Endothelial cell of umbilical vein (primary cell): ENCODE measurements at places on chromosomes 7 and 10. TPM values are rescaled to one million over a fixed set of nuclear protein-coding genes. Genes with fewer than 3 reads are reported as not detected.

Gene PTF1A
- not detected in 2 replicates for total RNA-seq

GRCh38 chr7:91776171-91776570 lies 104.3 kb downstream of the MTERF1 start:
- no peak for DNase-seq

DNA sequence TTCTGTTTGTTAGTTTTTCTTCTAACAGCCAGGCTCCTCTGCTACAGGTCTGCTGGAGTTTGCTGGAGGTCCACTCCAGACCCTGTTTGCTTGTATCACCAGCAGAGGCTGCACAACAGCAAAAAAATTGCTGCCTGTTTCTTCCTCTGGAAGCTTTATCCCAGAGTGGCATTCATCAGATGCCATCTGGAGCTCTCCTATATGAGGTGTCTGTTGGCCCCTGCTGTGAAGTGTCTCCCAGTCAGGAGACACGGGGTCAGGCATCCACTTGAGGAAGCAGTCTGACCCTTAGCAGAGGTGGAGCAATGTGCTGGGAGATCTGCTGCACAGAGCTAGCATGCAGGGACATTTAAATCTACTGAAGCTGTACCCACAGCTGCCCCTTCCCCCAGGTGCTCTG lies 26.7 kb upstream of the CROT start:
- DNase-seq, result no peak

DNA sequence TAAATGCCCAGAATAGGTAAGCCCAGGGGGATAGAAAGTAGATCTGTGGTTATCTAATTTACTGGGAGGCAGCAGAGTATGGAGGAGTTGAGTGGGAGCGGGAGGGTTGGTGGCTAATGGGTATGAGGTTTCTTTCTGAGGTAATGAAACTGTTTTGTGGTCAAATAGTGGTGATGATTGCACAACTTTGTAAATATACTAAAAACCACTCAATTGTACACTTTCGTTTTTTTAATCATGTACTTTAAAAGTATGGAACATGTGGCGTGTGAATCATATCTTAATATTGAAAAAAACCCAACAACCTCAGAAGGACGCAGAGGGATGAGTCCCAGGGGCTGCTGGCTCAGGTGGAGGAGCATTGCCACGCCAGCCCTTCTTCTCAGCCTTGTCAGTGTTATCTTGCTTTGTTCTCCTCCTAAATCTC lies 118.1 kb downstream of the WDR11 start:
- no peak for DNase-seq

- DNase-seq, result peak; percentile 7
Measured at GRCh38 chr7:112572669-112573301, 92.0 kb downstream of the LSMEM1 start.

DNA sequence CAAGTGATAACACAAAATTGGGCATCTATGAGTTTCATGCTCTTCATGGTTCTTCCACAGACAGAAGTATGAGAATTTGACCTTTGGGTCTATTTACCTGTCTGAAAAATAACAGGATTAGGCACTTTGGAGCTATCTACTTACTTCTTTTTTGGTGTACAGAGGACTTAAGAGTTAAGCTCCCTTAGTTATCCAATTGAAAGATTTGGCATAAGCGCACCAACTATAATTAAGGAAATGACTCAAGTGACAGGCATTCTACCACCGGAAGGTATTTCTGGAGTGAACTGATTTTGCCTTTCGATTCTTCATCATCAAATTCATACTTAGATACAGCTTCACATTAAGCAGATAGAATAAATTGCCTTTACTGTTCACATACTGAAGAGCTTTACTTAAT lies 43.9 kb downstream of the IFIT5 start:
- DNase-seq, result peak; percentile 80

DNA sequence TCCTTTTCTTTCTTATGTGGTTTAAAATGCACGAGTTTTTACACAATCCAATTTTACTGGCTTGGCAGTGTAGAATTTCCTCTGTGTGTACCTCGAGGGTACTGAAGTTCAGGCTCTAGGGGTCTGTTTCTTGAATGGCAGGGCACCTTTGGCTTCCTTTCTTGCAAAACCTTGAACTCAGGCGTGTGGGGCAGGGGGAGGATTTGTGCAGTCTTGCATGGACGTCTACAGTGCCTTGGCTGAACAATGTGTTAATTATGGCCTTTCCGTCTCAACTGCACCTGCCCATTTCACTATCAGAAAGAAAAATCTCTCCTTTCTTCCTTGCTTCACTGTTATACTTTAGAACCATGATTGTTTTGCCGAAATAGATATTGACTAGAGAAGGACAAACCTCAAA lies 570.9 kb downstream of the INHBA start:
- no peak for DNase-seq

GRCh38 chr7:124029396-124030188 lies 3.3 kb downstream of the TMEM229A start:
- DNase-seq, result no peak

- no peak for DNase-seq
Measured at GRCh38 chr7:20906801-20907453, 120.2 kb upstream of the SP8 start.

DNA sequence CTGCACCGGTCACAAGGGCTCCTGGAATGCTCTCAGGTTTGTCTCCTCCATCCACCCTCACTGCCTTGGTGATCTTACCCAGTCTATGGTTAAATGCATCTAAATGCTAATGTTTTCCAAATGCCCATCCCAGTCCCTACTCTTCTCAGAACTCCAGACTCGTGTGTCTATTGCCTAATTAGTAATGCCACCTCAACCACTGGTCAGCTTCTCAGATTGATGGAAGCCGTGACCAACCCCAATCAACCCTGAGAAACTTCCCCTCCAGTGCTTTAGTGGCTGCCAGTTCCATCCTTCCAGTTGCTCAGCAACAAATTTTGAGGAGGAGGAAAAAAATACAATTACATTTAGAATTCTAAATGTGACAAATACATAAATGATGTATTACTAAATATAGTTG lies 18.6 kb downstream of the NUDCD3 start:
- no peak for DNase-seq

- peak; percentile 41 for DNase-seq
Measured at GRCh38 chr7:128869138-128869943, 6.7 kb downstream of the ATP6V1F start.

DNA sequence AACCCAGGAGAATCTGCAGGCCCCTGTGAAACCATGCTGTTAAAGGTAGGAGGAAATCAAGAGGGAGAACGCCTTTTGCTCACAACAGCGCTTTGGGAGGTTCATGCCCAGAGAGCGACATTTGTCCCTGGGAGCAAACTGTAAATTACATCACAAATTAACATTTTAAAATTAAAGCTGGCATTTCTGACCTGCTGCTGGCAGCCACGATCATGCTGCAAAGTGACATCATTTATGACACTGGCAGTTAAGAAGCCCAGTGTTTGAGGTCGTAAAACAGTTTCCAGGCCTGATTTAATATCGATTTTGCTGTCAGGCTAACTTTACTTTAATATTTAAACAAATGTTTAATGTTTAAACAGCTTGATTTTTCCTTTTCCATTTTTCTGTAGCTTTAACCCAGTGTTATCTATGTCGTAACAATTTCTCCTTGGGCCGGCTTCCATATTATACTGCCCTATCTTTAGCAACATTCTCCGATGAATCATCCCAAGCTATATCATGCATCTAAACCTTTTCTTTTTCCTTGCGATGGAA lies 86.5 kb upstream of the NPVF start:
- peak; percentile 10 for DNase-seq

DNA sequence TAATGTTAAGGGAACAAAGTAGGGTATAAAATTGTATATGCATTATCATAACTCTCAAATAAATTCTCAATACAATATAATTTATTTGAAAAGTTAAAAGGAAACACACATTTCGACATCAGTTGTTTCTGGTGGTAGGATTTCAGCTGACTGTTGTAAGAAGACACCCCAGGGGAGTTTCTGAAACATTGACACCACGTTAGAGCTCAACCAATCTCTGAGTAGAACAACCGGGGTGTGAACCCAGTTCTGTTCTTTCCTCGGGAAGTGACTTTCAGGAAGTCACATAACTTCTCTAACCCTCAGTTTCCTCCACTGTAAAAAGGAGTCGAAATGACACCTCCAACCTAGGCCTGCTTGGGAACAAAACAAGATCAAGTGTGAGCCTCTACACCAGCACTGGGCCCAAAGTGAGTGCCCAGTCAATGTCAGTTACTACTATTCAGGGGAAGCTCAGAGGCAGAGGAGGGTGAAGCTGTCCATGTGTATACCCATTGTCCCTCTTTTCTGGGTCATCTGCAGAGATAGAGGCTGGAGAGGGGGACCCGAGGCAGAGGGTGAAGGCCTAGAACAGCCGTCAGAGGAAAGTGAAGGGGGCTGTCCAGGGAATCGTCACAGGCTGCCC lies 67.1 kb downstream of the AOAH start:
- no peak for DNase-seq

DNA sequence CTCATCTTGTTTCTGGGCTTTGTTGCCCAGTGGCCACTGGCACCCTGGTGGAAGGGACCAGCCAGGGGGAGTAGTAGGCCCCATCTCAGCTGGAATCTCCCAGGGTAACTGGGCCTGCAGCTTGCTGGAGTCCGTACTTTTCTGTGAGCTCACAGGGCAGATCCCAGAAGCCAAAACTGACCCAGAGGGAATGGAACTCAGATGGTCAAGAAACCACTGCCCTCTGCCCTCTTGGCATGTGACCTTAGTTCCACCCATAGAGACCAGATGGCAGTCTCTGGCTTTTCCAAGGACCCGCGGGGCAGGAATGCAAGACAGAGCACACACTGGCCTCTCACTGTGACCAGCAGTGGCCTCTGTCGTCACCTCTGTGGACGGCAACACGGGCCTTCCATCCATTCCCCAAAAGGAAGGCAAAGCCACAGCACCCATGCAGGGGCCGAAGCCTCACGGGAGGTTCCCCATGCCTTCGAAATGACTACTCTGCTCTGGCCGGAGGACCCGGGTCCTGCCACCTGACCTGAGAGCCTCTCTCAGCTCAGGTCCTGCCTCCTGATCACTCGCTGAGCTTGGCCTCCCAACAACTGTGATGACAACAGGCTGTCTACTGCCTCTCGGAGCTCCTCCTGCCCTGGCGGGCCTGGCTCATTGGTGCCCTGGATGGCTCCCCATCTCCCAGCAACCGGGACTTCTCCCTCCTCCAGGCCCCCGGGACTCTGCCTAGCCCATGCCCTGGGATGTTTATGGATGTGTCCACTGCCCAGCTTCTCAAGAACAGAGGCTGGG lies 29.9 kb downstream of the MYL10 start:
- no peak for DNase-seq

Gene TSPAN13
- total RNA-seq, result 33.0 and 42.2 TPM in 2 replicates

- peak; percentile 60 for DNase-seq
Measured at GRCh38 chr7:82729172-82730030, 285.8 kb upstream of the CACNA2D1 start.

Gene FBH1
- total RNA-seq, result 86.1 and 97.0 TPM in 2 replicates

Gene GDF2
- total RNA-seq, result not detected in 2 replicates

- no peak for DNase-seq
Measured at GRCh38 chr7:25698451-25699113, 453.4 kb upstream of the NFE2L3 start.

GRCh38 chr10:72167118-72167517 lies 48.7 kb upstream of the ANAPC16 start:
- DNase-seq, result no peak

- DNase-seq, result peak; percentile 85
Measured at GRCh38 chr7:98284335-98285036, 3.0 kb downstream of the BRI3 start.

GRCh38 chr10:70115948-70116682 lies 16.5 kb downstream of the AIFM2 start:
- peak; percentile 35 for DNase-seq

- no peak for DNase-seq
Measured at GRCh38 chr10:30384701-30385201, 35.7 kb upstream of the MTPAP start.

DNA sequence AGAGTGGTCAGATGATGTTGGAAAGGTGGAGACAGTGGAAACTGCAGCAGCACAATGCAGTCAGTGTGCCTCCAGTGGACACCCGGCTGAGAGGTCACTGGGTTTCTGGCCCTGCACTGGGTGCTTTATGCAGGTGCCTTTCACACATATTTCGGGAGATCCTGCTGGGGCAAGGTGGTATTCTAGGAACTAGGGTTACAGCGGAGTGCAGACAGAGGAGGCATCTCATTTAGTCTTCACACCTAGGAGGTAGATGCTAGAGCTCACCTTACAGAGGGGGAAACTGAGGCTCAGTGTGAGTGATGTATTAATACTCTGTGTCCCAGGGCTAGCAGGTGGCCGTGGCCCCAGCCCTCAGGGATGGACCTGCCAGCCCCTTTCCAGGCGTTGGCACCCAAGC lies 103.9 kb upstream of the KCTD7 start:
- no peak for DNase-seq

GRCh38 chr10:103960103-103960502 lies 6.8 kb upstream of the SLK start:
- no peak for DNase-seq

Gene AKR1C3
- 4.8 and 32.2 TPM in 2 replicates for total RNA-seq

Gene PAPOLB
- total RNA-seq, result 0.07 TPM in 2 replicates

DNA sequence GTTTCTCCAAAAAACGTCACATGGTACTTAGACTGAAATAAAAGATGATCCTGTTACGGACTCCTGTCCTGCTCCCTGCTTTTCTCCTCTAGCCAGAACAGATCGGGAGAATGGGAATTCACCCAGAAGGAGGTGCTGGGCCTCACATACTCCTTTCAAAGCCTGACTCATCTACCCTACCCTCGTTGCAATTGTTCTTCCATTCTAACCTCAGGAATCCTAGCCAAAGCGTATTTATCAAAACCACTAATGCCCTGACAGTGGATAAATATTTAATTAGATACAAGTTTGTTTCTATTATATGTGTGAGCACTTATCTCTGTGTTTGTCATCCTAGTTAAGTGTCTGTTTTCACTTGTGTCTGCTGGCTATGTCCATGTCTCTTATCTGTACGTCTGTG lies 21.7 kb downstream of the ZCWPW1 start:
- DNase-seq, result no peak

DNA sequence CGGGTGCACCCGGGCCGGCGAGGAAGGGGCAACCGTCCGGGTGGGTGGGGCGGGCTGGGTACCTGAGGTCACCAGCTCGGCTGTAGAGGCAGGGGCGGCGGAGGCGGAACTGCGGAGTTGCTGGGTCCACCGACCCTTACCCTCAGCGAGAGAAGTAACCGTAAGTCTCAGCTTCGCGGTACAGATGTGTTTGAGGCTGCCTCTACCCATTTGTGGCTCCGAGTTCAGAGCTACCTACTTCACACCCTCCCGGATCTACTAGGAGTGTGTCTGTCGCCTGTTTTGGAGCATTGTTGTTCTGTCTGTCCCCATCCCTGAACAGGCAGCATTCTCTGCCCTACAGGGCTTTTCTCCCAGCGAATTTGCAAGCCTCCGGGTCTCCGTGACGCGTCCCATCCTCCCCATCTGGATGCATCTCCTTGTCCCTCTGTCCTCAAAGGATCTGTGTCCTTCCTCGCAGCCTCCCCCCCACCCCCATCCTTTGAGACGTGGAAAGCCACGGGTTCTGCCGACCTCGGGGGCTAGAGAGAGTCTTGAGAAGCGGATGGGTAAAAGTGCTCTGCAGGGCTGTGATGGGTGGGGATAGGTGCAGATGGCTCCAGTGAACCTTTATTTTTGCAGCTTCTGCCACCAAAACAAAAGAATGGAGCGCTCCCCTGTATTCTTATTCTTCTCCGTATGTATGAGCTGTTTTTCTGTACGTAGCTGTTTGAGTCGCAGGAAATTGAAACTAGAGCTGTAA lies 757 bp downstream of the ANKIB1 start:
- peak; percentile 49 for DNase-seq
